ENCODE measurements at places on chromosomes 4 and X.

DNA sequence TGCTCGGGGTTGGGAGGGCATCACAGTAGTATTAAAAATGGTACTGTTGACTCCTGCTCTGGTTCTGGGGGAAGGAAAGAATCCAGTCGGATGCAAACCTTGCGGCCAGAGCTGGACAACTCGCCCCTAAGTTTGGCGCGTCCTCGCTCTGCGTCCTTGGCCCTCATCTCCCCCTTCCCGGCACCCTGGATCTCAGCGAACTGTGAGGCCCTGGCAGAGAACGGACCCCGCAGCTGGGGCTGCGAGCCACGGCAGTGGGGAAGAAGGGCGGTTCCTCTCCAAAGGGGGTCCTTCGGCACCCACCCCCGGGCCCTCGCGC lies 14.0 kb downstream of the ARHGEF6 start:
- no peak for DNase-seq

GRCh38 chrX:104668550-104668949 lies 102.6 kb downstream of the IL1RAPL2 start:
- DNase-seq, result no peak

- no peak for DNase-seq
Observed at GRCh38 chr4:113339430-113339813, 290.0 kb downstream of the ANK2 start.

DNA sequence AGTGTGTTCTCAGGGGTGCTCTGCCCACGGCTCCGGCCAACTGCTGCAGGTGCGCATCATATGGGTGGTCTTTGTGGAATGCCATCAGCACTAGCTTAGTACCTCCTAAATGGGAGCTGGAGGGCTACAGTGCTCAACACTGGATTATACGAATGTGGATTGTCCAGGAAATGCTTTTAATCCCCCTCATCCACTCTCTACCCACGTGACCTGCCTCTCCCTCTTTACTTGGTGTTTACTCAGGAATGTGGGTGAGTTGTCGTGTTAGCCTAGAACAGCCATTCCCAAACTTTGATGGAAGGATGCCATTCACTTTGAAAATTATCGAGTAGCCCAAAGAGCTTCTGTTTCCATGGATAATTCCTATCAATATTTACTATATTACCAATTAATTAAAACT lies 150.8 kb downstream of the PTTG2 start:
- no peak for DNase-seq

GRCh38 chr4:93710101-93710846 lies 118.3 kb upstream of the ATOH1 start:
- no peak for DNase-seq

GRCh38 chr4:48333587-48333986 lies 7.7 kb upstream of the SLAIN2 start:
- DNase-seq, result no peak

DNA sequence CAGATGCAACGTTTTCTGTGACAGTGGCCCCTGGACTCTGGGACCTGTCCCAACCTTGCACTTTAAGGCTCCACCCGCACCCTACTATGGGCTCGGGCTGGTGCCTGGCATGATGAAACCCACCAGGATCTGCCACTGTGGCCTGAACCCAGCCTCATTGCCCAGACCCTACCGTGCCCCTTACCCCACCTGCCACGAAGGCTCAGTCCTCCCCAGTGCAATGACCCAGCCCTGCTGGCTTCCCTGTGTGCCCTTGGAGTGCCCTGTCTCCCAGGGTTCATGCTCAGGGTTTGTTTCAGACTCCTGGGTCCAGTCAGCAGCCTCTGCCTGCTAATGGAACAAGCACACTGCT lies 3.1 kb downstream of the UVSSA start:
- DNase-seq, result no peak

GRCh38 chr4:173073939-173074500 lies 94.6 kb upstream of the GALNT7 start:
- no peak for DNase-seq

- DNase-seq, result no peak
Observed at GRCh38 chr4:112978691-112979472, 70.6 kb upstream of the ANK2 start.

GRCh38 chr4:2263926-2264321 lies 2.0 kb upstream of the MXD4 start:
- DNase-seq, result peak; percentile 13

DNA sequence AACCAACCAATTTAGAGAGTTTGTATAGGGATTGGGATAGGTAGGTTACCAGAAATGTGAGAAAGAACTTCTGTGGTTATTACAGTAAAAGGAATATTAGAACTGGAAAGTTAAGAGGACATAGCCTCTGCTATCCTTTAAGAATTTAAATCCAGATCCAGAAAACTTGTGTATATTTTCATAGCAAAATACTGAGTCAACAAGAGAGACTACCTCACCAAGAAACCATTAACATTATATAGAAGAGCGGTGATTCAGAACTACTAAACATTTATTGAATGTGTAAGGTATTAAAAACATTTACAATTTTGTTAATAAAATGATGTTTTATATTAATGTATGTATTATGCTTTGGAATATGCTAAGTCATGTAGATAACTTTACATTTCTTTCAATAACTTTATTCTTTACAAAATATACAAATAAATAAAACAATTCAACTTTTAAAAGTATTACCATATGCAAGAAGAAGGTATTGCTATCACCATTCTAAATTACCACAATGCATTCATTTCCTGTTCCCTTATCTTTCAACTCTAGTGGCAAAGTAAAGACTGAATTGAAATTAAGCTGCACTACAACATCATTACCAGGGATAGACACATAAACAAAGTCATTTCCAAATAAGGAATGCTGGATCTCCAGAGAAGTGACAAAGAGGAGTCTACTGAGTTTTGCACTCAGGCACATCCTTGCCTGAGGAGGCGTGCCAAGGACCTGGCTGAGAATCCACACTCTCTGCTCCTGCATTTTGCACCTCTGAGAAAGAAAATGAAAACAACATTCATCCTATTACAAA lies 6.1 kb upstream of the BDH2 start:
- DNase-seq, result no peak

GRCh38 chrX:10471418-10471817 lies 149.0 kb downstream of the MID1 start:
- DNase-seq, result no peak

- no peak for DNase-seq
Observed at GRCh38 chrX:125998432-125998831, 167.7 kb downstream of the DCAF12L2 start.

DNA sequence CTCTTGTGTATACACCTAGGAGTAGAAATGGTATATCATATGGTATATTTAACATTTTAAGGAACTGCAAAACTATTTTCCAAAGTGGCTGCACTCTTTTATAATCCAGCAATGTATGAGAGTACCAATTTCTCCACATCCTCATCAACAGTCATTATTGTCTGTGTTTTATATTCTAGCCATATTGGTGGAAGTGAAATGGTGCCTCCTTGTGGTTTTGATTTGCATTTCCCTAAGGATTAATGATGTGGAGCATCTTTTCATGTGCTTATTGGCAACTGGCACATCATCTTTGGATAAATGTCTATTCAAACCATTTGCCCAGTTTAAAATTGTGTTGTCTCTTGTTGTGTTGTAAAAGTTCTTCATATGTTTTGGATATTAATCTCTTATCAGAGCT lies 9.6 kb downstream of the BMP15 start:
- DNase-seq, result no peak

DNA sequence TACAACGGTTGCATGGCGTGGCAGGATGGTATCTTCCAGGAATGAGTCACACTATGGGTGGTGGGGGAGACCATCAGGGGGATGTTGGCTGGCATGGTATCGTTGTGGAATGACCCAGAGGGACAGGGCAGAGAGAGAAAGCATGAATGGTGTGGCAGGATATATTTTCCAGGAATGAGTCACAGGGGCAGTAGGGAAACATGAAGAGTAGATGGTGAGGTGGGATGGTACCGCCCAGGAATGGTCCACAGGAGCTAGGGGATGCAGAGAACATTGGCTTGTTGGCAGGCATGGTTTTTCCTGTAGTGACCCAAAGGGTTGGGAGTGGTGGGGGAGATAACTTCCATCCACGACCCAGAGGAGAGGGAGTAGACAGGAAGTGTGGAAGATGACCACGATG lies 62.4 kb downstream of the MAOA start:
- no peak for DNase-seq

DNA sequence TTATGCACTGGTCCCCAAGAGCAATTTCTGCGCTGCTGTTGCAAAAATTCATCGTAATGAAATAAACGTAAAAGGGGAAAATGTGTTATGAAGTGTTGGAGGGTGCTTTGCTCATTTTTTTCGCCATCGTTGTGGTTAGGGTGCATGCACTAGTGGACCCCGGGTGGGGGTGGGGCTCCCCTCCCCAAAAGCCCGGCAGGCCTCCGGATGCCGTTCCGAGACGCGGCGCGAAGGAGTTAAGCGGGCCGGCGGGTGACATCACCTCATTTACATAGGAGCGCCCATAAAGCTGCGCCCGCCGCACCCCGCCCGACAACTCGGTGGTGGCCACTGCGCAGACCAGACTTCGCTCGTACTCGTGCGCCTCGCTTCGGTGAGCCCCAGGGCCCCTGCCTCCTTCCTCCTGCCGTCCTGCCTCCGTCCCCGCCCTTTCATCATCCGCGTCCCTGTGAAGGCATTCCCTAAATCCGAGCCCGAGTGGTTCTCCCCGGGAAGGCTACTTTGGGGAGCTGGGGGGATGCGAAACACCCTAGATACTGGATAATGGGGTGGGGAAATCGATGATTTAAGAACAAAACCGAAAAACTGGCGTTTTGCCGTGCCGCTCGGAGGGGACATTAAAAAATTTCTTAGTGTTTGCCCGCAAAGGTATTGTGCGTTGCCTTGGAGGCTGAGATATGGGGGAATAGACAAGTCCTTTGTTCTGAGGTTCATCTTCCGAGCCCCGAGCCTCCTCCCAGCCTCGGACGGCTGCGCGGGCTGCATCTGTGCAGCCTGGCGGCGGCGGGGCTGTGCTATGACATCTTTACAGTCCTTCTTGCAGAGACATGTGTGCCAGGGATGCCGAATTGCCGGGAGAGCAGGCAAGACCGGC lies at the start of gene TMSB4X:
TSS of gene TMSB4X (plus strand) at position 315 of the 874 bp plus-strand sequence.
- DNase-seq, result peak; percentile 46

DNA sequence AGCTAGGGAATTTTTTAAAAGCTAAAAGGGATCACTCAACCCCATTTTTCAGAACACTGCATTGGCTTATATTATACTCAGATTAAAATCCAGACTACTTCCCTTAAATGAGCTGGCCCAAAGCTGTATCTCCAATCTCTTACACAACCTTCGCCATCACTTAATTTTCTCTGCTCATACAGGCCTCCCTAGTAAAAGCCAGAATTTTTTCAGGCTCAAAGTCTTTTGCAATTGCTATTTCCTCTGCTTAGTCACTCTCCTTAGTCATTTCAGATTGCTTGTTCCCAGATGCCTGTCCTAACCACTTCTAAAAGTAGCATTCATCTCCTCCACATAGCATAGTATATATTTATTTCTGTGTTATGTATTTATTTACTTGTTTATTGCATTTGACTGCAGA lies 1587.9 kb upstream of the ADGRL3 start:
- no peak for DNase-seq

- no peak for DNase-seq
Observed at GRCh38 chr4:3475713-3476260, 12.7 kb downstream of the DOK7 start.

DNA sequence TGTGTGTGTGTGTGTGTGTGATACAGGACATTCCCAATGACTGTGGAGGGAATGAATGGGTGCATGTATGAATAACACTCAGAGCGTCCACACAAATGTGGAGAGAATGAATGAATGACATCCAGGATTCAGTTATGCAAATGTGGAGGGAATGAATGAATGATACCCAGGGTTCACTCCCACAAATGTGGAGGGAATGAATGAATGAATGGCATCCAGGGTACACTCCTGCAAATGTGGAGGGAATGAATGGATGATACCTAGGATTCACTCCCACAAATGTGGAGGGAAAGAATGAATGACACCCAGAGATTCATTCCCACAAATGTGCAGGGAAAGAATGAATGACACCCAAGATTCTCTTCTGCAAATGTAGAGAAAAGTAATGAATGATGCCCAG lies 36.0 kb upstream of the ASMTL start:
- DNase-seq, result no peak

DNA sequence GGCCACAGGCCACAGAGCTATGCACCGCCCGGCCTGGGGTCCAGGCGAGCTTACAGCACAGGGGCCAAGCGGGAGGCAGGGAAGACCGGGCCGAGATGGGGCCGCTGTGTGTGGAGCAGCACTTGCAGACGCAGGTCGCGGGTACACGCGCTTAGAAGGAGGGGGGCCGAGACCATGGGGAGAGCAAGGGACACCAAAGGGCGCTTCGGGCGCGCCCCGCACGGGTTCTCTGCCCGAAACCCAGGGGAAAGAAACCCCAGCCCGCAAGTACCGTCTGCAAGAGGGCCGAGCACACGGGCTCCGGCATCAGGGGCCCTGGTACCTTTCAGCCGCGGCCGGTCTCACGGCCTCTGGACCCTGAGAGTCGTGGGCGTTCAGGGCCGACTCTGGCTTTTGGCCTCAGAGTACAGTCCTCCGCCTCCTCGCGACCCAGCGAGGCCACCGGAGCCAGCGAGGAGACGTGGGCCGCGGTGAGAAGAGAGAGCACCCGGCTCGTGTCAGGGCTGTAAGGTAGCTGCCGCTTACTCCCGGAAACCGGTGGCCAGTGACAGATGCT lies 342 bp downstream of the EOLA2 start:
- DNase-seq, result no peak

GRCh38 chrX:149374751-149375150 lies 130.4 kb downstream of the IDS start:
- no peak for DNase-seq

DNA sequence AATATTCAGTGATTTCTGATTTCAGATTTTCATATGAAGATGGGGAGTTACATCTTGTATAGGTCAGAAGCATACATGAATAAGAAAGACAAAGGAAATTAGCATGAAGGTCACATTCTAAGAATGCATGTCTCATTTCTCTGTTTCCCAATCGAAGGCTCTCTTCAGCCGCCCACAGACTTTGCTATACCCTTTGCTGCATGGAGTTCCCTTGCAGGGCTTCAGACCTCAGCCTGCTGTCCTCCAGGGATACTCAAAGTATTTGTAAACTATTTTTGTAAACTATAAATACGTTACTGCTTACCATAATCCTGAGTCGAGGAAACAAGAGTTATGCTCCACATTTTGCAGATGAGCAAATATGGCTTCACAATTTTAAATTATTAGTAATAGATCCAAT lies 738.4 kb downstream of the PCDH18 start:
- no peak for DNase-seq

- DNase-seq, result no peak
Observed at GRCh38 chr4:83282049-83282535, 2.5 kb downstream of the COQ2 start.

DNA sequence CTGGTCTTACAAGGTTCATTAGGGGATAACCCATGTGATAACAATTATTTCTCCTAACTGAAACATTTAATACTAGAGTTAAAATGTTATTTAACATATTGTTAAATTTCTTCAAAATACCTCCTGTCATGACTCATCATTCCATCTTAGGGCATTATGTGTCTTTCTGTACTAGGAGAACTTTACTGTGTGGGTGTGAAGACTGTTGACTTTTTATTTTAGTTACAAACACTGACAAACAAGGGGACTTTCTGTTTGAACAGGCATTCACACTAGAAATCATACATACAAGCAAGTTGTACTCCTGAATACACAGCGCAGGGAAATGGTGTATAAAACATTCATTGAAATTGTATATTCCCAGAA lies 175.9 kb downstream of the FBXW7 start:
- DNase-seq, result no peak

GRCh38 chrX:46630141-46630540 lies 56.6 kb downstream of the CHST7 start:
- DNase-seq, result no peak

GRCh38 chr4:145909281-145909715 lies 29.3 kb downstream of the ZNF827 start:
- DNase-seq, result no peak

Measured in NCI-H1417 treated with DMSO at 0.1 percent for 48 hours (cell line).